Mesothelial cell of epicardium (in vitro differentiated cells): ENCODE measurements at places on chromosomes 2 and 18. TPM values are rescaled to one million over a fixed set of nuclear protein-coding genes. Genes with fewer than 3 reads are reported as not detected.

- DNase-seq, result no peak
Observed at GRCh38 chr18:28108814-28109213, 68.1 kb downstream of the CDH2 start.

DNA sequence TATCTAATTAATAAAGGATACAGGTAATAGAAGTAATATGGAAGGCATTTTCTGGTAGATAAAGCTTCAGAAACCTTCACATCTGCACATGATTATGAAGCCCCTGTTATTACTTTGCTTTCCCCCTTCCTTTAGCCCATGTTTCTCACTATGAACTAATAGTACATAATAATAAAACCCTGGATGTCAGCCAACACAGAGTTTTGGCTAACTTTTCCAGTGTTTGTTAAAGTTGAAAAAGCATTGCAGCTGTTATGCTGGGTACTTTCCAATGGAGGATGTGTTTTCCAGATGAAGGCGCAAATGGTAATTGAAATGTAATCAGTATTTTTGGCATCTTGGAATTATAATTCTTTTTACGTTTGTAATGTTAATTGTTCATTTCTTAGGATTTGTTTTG, 43.5 kb downstream of the SPTBN1 start:
- no peak for DNase-seq

DNA sequence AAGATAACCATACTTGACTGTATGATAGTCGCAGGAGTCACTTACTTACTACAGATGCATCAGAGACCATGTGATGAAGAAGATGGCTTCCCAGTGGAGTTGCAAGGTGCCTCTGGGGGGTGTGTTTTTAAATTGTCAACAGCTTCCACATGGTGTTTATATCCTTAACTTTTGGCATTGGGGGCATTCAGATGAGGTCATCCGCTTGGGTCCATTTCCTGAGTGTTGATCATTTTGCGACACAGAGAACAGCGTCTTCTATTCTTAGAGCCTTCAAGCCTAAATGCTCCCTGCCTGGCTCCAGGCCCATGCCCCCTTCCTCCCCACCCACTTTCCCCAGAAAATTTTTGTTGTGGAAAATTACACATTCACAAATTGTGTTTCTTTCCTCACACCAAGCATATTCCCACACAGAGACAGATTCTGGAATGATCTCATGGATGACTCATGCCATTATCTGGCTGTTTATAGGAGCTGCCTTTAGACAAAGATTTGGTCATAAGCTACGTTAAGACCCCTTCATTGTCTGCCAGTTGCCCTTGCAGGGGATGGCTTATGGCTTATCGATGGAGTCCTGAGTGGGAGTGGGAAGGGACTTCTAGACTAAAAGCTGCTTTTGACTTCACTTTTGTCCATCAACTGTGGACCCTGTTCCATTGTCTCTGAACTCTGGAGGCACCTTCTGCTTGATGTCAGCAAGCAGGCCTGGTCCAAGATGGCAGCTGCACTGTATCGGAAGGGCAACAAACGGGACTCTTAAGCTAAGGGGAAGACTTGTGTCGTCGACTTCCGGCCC, 91.8 kb downstream of the CABLES1 start:
- no peak for DNase-seq

- DNase-seq, result no peak
Observed at GRCh38 chr2:241560883-241561474, 2.4 kb downstream of the BOK start.

- no peak for DNase-seq
Observed at GRCh38 chr2:120132190-120132589, 91.0 kb downstream of the TMEM185B start.

- DNase-seq, result no peak
Observed at GRCh38 chr18:48328473-48329210, 80.5 kb downstream of the ZBTB7C start.

DNA sequence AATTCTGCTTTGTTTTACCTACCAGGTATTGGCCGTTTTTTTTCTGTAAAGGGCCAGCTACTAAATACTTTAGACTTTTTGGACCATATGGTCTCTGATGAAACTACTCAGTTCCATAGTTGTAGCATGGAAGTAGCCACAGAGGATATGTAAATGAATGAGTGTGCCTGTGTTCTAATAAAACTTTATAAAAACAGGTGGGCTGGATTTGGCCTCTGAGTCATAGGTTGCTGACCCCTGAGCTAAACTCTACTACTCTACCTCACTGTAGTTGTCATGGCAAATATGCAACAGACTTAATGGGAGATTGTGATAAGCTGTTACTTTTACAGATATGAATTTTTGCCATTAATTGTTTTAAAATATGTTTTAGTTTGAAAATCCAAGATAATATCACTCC, 19.7 kb downstream of the CLIP4 start:
- DNase-seq, result no peak

- no peak for DNase-seq
Observed at GRCh38 chr2:46073540-46074046, 223.6 kb upstream of the EPAS1 start.

DNA sequence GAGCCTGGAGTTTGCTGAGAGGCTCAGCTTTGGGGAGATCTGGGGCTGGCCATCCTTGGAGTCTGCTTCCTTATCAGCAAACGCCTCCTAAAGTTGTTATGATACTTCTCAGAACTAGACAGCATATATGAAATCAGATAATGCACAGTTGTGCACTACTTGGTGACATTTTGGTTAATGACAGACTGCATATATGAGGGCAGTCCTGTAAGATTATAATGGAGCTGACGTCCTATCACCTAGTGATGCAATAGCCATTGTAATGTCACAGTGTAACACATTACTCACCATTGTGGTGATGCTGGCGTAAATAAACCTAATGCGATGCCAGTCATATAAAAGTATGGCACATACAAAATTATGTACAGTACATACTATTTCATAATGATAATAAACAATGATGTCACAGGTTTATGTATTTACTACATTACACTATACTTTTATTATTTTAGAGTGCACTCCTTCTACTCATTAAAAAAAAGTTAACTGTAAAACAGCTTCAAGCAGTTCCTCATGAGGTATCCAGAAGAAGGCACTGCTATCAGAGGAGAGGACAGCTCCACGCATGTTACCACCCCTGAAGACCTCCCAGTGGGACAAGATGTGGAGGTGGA, 298.1 kb upstream of the REV1 start:
- no peak for DNase-seq

GRCh38 chr2:6290217-6291015, 575.3 kb downstream of the CMPK2 start:
- DNase-seq, result no peak

- DNase-seq, result no peak
Observed at GRCh38 chr2:137369106-137369505, 595.2 kb upstream of the HNMT start.

DNA sequence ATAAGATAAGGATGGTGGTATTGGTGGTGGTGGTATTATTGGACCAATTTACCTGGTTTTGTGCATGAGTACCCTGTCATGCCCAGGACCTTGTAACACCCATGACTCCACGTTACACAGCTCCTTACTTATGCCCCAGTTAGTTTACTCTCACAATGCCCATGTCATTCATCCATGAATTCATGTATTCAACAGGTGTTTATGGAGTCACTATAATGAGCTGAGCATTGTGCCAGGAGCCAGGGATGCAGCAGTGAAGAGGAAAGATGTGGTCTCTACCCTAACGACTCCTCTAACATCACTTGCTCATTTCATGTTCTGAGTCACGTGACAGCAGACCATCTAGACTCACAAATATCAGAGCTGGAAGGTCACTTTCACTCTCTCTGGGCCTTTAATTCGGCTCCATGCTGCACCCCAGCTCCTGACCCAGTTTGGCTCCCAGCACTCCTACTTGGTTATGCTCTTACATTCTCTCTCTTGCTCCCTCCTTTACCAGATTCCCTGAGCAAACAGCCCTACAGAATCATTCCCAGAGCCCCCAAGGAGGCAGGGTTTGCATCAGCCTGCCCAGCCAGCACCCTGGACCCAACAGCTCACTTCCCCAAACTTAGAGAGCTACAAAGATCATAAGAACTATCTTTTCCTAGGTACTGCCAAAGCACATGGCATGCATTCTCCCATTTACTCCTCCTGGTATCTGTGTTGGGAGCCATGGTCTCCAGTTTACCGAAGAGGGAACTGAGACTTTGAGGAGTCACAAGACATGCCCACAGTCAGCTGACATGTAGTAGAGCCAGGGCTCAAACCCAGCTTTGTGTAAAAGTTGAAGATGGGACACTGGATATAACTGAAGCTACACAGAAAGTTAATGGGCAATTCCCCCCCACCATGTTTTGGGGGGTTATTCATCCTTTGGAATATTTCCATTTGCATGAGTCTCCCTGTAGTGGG, 449.9 kb downstream of the LRATD1 start:
- no peak for DNase-seq

- no peak for DNase-seq
Observed at GRCh38 chr2:236858661-236859060, 227.0 kb upstream of the COPS8 start.

- DNase-seq, result no peak
Observed at GRCh38 chr2:199985625-199986207, 30.3 kb downstream of the MAIP1 start.

DNA sequence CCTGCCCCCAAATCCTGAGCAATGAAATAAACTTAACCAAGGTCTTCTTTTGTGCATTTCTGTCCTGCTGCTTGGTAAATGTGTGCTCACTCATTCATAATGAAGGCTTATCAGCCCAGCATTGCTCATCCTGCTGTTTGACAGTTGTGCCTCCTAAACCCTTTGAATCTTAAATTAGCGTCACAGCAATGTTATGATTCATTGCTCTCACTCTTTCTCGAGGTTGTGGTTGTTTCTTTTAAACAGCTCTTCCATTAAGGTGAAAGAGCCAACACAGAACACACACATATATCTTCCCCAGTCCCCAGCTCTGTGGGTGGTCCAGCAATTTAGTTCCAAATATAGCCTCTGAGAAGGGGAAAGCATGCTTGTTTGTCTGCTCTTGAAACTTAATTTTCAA, 84.0 kb downstream of the EVA1A start:
- DNase-seq, result no peak

- no peak for DNase-seq
Observed at GRCh38 chr2:6818012-6818411, 47.7 kb downstream of the CMPK2 start.

DNA sequence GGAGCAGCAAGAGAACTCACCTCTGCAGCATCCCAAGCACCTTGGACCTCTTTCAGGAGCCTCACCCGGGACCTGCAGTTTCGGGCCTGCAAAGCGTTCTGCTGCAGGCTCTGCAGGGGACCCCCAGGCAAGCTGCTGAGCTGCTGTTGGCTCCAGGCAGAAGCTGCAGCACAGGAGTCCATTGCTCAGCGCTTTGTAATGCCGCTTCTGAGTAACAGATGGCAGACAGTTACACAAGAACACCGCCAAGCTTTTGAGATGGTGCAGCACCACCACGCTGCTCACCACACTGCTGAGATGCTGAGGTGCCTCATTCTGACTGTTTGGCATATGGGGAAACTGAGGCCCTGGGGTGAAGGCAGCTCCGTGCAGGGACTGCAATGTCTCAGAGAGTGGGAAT, 1.9 kb upstream of the GALNT14 start:
- no peak for DNase-seq

DNA sequence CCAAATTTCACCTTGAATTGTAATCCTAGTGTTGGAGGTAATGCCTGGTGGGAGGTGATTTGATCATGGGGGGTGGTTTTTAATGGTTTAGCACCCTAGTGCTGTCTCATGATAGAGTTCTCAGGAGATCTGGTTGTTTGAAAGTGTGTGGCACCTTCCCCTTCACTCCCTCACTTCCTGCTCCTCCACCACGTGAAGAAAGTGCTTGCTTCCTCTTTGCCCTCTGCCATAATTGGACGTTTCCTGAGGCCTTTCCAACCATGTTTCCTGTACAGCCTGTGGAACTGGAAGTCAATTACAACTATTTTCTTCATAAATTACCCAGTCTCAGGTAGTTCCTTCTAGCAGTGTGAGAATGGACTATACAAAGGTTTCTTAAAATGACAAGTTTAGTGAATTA, 251.8 kb upstream of the NETO1 start:
- DNase-seq, result no peak

DNA sequence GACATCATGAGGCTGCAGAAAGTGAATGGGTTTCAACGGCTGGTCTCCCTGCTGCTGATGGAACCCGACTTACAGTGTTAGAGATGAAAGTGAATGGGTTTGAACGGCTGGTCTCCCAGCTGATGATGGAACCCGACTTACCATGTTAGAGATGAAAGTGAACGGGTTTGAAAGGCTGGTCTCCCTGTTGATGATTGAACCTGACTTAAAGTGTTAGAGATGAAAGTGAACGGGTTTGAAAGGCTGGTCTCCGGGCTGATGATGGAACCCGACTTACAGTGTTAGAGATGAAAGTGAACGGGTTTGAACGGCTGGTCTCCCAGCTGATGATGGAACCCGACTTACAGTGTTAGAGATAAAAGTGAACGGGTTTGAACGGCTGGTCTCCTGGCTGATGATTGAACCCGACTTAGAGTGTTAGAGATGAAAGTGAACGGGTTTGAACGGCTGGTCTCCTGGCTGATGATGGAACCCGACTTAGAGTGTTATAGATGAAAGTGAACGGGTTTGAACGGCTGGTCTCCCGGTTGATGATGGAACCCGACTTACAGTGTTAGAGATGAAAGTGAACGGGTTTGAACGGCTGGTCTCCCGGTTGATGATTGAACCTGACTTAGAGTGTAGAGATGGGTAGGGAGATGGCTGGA, 76.1 kb upstream of the ALKAL2 start:
- no peak for DNase-seq

- DNase-seq, result no peak
Observed at GRCh38 chr2:232523402-232523681, 2.6 kb upstream of the CHRND start.

DNA sequence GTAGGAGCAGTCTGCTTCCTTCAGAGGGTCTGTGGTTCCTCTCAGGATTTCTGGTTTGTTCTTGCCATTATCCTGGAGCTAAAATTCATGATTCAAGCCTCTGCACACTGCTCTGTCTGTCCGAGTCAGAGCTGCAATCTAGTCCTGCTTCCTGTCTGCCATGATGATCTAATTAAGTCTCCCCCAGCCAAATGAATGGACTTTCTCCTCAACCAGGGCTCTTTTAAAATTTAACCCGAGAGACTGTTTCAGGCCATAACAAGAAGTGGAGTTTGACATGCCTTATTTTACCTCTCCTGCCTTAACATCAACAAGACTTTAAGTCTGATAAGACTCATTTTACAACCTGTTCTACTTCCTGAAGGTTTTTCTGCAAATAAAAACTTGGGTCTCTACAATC, 1009.6 kb upstream of the DDX18 start:
- no peak for DNase-seq

DNA sequence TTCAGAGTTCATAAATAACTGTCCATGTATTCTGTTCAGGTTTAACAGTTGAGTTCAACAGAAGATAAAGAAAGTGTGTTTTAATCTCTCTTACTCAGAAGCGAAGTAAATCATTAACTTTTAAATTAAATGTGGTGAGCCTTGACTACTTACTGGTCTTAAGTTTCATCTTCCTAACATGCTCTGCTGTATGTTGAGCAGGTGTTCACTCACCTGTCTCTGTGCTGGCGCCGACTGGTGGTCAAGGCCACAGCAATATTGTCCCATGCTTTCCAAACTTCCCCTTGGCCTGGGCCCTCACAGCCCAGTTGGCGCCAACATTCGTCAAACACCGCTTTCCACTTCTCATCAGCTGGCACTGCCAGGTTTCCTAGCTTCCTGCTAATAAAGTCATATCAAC, 17.0 kb upstream of the MPP4 start:
- DNase-seq, result no peak

RNU2-63P gene
- total RNA-seq, result 10.0 to 14.8 TPM (median 13.0 TPM) in 3 replicates

CAVIN2 gene
- total RNA-seq, result 0.72 to 0.96 TPM (median 0.80 TPM) in 3 replicates

PLEK gene
- not detected in 3 replicates for total RNA-seq

LIPT1 gene
- total RNA-seq, result 6.4 to 8.2 TPM (median 8.2 TPM) in 3 replicates

POTEJ gene
- total RNA-seq, result not detected in 3 replicates
